ENCODE measurements at places on chromosomes 2 and 18.

DNA sequence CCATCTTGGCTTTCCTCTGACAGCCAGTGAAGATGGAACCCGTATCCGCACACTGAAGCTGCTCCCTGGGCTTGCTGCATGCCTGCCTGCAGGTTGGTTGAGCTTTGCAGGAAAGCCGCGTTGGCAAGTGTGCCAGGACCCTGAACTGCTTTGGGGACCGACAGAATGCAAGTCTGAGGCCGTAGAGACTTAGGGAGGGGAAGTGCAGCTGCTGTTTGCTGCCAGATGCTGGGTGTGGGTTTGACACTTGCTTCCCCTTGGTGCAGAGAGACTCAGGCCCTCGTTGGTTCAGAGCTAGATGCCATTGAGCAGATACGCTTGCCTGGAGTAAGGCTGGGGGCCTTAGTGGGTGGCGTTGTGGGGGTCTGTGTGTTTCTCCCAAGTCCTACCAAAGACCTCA is 13.1 kb upstream of the PHLPP1 start:
- no peak for DNase-seq

DNA sequence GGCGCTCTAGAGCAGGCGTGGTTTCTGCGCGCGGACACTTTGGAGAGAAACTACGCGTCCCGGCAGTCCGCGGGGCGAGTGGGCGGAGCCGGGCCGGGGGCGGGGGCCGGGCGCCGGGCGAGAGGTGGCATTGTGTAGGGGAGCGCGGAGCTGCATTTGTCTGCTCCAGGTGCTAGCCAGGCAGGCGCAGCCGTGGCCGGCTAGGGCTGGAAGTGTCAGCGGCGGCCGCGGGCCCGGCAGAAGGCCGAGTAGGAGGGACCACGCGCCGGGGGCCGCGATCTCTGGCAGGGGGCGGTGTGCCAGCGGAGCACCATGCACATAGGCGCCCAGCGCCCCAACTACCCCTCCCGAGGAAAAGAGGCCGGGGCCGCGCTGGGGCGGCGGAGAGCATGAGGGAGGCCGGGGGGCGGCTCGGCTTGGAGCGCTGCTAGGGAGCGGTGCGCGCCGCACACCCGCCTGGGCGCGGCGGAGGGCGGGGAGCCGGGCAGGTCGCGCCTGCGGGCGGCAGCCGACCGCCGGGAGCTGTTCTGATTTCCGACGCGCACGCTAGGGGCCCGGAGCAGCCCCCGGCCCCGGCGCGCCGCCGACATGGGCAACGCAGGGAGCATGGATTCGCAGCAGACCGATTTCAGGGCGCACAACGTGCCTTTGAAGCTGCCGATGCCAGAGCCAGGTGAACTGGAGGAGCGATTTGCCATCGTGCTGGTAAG is at the start of gene FMNL2:
FMNL2 (plus strand) TSS at position 159 of the 710 bp plus-strand sequence.
- no peak for DNase-seq

DNA sequence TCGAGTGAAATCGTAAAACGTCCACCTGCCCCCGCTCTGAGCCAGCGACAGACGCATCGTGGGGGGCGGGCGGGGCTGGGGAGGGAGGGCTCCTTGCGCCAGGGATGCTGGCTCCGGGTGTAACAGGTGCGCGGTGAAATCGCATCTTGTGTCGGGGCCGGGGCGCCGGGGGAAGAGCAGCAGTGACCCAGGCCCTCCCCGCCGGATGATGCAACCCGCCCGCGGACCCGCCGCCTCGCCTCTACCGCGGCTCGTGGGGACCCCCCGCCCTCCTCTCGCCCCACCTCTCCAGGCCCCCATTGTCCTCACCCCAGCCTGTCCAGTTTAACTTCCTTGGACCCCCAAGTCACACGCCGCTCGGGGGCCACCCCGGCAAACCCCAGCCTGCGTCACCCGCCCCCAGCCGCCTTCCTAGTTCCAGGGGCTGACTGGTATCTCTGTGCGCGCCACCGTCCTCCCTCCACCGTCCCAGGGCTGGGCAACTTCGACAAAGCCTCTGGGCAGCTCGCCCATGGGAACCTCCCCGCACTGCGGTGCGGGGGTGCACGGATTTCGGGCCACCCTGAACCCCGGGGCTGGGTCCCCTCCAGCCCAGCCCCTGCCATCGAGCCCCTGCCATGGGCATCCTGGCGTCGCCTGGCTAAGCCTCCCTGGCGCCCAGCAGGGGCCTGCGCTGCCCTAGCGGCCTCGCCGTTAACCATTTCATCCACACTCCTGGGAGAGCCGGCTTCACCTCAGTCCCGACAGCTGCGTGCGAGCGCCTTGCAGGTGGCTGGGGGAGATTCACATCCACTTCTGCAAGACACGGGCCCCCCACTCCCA is 799 bp upstream of the KIF1A start:
- DNase-seq, result no peak

- no peak for DNase-seq
Observed at GRCh38 chr2:225893151-225893550, 493.6 kb downstream of the NYAP2 start.

DNA sequence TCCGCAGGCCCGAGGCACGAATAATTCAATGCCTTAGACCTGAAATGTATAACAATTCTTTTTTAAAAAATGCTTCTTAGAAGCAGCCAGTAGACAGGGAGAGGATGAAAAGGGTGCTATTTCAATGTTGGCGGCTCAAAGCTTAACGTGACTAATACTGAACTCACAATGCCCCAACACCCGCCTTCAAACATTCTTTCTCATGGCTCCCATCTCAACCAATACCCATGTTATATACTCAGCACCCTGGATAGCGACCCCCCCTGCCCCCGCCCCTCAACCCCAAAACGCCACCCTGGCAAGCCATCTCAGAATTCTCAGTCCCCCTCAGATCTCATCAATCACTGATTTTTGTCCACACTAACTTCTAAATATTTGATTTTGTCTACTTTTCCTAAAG is 4.4 kb downstream of the FBXO41 start:
- no peak for DNase-seq

DNA sequence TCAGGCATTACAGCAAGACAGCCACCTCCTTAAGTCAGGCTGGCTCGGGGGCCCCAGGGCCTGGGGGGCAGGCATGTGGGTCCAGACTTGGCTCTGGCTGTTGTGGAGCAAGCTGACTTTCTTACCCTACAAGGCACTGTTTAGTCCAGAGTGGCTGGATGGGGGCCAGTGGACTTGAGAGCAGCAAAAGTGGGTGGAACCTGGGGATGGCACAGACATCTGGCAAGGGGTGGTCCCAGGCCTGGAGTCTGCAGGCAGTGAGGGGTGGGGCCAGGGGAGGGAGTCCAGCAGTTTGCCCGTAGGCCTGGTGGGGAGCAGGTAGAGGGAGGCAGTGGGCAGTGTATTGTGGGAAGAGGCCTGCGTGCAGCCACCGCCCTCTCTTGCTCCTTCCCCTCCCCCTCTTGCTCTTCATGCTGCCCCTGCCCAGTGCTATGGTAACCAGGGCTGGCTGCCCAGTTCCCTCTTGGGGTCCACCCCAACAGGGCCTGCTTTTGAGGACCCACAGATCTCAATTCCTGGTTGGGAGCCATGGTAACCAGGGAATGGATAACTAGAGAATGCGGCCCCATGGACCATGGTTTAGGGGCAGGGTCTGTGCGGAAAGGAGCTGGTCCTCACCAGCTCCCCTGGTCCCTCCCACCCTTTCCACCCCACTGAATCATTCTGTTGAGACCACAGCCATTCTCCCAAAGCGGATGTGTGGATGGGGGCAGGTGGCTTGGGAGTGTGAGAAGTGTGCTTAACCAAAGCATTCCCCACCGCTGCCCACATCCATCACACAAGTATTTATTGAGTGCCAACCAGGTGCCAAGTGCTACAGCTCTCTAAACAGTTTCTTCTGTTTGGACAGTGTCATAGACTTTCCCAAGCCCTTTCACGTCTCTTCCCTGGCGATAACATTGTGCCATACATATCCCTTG is 19.3 kb downstream of the SPEG start:
- DNase-seq, result no peak

DNA sequence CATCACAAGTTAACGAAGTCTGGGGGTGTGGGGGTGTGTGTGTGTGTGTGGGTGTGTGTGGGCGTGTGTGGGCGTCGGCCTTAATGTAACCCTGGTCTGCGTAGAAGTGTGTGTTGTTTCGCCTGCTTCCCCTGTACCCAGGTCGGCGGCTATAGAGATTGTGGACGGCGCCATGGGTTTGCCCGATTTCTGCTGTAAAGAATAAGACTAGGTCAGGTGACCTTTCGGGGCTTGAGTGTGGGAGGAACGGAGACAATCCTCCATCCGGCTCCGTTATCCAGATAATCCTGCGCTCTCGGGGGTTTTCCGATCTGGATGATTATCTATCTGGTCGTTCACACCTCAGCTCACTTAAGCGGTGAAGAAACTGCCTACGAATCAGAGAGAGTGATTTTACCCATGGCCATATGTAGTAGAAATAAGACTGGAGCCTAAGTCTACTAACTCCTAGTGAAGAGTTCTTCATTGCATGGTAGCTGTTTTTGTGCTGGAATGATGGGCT is 543 bp downstream of the HADHB start:
- DNase-seq, result no peak

DNA sequence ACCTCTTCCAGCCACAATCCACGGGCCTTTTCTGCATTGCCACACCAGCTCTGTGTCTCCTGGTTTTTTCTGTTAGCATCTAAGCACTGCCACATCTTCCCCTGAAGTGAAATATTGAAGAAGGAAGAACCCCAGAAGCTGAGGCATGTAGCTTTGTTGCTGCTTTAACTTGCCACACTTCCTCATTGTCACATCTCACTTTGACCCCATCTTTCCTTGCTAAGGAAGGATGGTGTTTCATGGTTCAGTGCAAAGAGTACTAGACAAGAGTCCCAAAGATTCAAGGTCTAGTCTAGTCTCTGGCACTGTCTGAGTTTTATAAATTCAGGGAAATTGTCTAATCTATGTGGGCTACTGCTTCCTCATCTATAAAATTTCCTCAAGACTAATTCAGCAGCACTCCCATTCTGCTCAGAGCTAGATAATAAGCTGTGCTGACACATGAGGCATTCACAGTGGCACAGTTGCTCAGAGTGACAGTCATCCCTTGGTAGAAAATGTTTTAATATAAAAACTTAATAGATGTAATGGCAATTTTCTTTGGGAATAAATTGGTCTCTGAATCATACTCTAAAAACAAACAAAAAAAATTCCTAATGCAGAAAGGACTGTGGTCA is 483.0 kb upstream of the ID2 start:
- DNase-seq, result no peak

GRCh38 chr2:230790981-230791380 is 73.8 kb upstream of the ITM2C start:
- DNase-seq, result no peak

- no peak for DNase-seq
Observed at GRCh38 chr18:79748321-79749180, 49.2 kb upstream of the KCNG2 start.

DNA sequence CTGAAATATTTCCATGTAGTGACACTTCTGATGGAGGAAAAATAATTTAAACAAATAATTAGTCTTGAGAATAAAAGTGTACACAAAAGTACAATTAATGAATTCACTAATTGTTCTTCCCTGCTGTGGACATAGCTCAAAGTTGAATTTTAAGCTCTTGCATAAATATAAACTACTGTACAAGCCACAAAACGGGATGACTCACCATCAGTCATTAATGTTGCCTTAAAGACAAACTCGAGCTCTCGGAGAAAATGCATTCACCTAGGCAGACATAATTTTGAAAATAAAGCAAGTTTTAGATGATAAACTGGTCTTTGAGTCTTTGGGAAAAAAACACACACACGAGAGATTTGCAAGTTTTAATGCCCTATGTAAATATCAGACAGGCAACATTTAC is 436.4 kb downstream of the ZNF521 start:
- DNase-seq, result peak; percentile 28

- no peak for DNase-seq
Observed at GRCh38 chr2:198523710-198524109, 719.3 kb downstream of the PLCL1 start.

DNA sequence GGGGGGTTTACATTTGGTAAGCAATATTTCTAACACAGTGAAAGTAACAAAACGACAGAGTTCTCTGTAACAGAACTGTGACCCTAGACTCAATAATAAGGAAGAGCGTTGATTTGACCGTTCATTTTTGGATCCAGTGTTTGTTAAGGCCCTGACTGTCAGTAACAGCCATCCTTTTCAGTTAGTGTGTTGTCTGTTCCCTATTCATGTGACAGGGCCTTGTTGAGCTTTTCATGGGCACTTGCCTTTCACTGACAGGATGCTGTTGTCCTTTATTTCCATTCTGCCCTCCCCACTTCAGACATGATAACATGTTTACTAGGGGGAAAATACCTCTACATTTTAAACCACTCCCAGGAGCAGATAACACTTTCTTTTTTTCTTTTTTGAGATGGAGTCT is 45.8 kb downstream of the MAP4K4 start:
- no peak for DNase-seq

GRCh38 chr2:114006460-114006859 is 116.6 kb downstream of the ACTR3 start:
- no peak for DNase-seq

- no peak for DNase-seq
Observed at GRCh38 chr18:9494778-9495331, 19.5 kb downstream of the RALBP1 start.

- no peak for DNase-seq
Observed at GRCh38 chr2:176484838-176485237, 215.6 kb downstream of the MTX2 start.

GRCh38 chr2:121826036-121826435 is 70.6 kb downstream of the TSN start:
- DNase-seq, result no peak

DNA sequence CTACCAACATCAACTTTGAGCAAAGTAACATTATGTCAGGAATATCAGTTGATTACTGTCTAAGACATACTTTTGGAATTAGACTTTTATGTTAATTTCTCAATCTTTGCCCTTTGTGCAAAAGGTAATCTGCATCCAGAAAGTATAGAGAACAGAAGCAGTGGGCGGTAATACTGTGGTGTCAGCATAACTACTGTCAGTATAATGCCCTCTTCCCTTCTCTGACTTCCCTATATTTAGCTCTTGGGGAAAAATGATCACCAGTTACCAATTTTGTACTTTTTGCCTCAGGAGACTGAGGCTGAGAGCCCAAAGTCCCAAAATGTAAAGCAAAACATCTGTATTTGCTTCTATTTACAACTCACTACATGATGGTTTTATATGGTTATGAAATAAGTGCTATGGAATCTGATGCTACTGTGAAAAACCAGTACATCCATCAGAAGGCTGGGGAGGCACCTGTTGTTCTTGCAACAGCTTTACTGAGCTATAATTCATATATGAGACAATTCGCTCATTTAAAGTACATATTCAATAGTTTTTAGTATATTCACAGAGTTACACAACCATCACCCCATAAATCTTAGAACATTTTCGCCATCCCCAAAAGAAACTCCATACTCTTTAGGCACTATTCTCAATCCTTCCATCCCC is 51.3 kb upstream of the CD302 start:
- DNase-seq, result no peak

GRCh38 chr18:55014095-55014494 is 54.8 kb upstream of the CCDC68 start:
- no peak for DNase-seq

DNA sequence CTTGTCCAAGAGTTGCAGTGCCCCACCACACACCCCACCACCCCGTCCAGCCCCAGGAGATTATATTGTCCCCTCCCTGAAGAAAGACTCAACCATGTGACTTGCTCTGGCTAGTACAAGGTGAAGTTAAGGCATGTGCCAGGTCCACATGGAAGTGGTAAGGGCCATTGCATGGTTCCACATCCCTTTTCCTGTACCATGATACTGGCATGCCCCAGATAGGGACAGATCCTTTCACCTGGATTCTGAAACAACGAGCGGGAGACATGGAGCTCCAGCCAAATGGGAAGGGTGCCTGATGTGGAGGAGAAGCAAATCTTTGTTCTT is 141.5 kb upstream of the APCDD1 start:
- no peak for DNase-seq

All from non-pigmented ciliary epithelial cell (primary cell).